ENCODE measurements at places on chromosomes 4 and X.

DNA sequence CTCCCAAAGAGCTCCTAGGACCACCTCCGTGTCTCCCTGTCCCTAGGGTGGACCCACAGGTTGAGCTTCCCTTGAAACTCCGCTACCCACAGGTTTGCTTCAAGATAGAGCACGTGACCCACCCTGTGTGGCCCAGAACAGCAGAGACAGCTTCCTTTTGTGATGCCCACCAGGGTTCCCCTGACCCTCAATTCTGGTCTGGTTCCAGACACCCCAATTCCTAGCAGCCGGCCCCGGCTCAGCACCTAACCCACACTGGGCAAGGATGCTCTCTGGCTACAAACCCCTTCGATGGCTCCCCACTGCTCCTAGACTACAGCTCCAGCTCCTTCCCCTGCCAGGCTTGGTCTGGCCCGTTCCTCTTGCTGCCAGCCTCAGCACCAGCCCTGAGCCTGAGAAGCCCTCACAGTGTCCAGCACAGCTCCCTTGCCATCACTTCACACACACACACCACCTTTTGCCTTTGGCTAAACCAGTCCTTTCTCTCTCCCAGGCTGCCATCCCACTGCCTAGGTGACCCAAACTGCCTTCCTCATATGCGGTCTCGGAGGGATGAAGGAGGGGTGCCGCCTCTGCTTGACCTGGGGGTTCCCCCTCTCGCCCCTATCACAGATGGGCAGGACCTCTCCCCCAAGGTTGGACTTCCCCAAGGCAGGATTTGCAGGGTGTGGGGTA lies 6.2 kb downstream of the PNCK start:
- peak; percentile 57 for DNase-seq

- DNase-seq, result no peak
These were observed 287.0 kb upstream of the MAGEB18 start for GRCh38 chrX:25851141-25851540.

DNA sequence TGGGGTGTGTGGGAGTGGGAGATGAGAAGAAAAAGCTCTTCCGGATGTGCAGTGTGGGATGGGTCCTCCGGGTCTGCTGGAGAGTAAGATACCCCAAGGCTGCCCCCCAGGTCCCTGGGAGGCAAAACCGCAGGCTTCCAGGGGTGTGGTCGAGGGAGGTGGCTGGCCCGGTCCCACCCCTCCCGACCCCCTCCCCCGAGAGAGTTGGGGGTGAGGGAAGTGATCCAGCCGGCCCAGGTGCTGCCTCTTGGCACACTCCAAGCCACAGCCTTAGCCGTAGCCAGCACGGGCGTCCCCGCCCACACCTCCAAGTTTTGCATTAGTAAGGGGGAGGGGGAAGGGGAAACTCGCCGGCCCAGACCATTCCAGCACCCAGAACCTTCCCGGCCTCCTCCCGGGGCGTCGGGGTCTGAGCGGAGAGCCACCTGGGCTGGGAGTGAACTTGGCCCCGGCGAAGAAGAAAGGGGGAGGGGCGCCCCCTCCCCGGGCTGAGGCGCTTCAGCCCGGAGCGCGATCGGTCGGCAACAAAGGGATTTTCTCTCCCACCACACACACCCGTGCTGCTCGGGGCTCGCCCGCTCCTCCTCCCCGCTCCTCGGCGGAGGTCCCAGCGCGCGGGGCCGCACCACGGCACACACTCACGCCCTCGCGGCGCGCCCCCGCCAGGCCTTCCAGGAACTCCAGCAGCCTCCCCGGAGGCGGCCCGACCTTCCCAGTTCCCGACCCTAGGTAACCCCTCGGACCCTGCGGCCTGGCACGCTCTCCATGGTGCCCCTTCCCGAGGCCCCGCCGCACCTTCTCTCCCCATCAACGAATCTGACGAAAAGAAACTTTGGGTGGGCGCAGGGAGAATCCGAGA lies 14.4 kb downstream of the BCOR start:
- no peak for DNase-seq

DNA sequence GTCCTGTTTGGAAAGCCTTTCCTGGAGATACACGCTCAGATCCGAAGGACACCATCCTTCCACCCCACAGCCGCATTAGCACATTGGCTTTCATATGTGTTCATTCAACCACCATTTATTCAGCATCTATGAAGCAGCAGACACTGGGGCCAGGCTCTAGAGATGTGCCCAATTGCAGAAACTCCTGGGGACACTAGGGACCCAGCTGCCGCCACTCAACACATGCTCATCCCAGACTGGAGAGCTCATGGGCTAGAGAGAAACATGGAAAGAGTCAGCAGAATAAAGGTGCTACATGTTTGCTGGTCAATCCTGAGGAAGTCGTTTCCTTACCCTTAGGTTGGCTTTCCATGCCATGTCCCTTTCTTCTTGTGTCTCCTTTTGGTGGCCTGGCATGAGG lies 7.6 kb downstream of the CTAG1A start:
- no peak for DNase-seq

- no peak for DNase-seq
These were observed 34.9 kb downstream of the NOCT start for GRCh38 chr4:139050446-139050845.

GRCh38 chrX:125202591-125203248 lies 117.0 kb upstream of the TEX13C start:
- DNase-seq, result no peak

- no peak for DNase-seq
These were observed 848.8 kb upstream of the AADAT start for GRCh38 chr4:170938588-170938987.

- DNase-seq, result no peak
These were observed 191.4 kb downstream of the PPP3CA start for GRCh38 chr4:101155945-101156344.

GRCh38 chr4:37970702-37971101 lies 10.5 kb downstream of the PTTG2 start:
- DNase-seq, result peak; percentile 87

DNA sequence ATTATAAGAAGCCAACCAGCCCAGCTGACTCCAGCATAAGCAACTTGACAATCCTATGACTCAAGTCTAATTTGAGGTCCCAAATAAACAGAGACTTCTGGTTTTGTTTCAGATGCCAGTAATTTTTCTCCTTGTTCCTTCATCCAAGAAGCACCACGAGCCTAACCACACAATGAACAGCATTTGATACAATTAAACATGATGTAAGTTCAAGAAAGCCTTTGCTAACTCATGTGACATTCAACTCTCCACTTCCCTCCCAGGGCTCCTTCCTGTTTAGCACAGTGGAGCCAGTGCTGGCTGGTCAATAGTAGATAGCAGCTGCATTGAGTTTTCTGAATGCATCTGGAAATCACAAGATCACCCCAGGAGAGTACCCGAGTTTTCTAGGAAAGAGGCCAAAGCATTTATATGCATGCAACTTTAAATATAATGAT lies 206.3 kb downstream of the ARHGAP24 start:
- peak; percentile 74 for DNase-seq

DNA sequence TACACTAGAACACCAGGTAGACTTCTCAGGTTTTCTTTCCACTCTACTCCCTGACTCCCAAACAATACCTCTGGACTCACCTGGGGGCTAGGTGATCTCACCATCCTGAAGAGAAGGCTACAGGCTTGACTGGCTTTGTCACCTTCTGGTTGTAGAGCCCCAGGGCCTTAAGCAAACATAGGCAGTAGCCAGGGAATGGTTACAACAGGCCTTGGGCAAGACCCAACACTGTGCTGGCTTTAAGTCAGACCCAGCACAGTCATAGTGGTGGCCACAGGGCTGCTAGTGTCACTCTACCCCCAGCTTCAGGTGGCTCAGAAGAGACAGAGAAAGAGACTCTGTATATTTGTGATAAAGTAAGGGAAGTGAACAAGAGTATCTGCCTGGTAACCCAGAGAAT lies 118.1 kb upstream of the EMCN start:
- no peak for DNase-seq

GRCh38 chrX:123081776-123082175 lies 102.3 kb upstream of the GRIA3 start:
- DNase-seq, result no peak

- DNase-seq, result no peak
These were observed 255.4 kb downstream of the TLL1 start for GRCh38 chr4:166128403-166128802.

GRCh38 chrX:920234-920799 lies 289.7 kb downstream of the SHOX start:
- DNase-seq, result no peak

DNA sequence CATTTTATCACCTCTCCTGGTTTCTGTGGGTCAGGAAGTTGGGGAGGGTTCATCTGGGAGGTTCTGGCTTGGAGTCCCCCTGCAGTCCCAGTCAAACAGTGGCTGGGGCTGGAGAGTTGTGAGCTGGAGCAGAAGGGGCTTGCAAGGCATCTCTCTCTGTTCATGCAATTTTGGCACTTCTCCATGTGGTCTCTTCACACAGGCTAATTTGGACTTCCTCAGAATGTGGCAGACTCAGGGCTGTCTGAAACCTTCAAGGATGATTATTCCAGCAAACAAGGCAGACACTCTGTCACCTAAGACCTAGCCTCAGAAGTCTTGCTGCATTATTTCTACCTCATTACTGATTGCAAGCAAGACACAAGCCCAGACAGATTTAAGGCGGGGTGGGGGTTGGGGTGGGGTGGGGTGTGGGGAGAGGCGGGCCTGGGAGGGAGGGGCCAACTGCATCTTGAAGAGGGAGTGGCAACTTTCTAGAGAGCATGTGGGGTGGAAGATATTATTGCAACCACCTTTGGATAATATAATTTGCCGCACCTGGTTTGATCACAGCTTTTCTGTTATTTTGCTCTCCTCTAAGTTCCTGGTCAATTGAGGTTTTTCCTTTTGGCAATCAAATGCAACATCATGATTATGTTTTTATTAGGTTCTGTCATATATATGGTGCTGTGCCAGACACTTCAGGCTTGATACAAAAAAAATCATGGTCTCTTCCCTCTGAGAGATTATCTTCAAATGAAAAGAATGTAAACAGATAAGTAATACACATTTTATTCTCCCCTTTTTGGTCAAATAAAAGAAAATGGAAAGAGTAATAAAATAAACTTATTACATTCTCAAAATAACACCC lies 799.5 kb downstream of the RPA4 start:
- DNase-seq, result no peak
